NK-92 treated with Interleukin-12 subunit alpha and Interleukin-12 subunit beta, amount 100 ng/mL, for 24 hours (cell line): ENCODE measurements at places on chromosomes 12 and 14.

- DNase-seq, result no peak
These were observed 192.0 kb downstream of the TTC7B start for GRCh38 chr14:90624227-90624626.

- no peak for DNase-seq
These were observed 97.8 kb downstream of the PCNX1 start for GRCh38 chr14:71005076-71005475.

GRCh38 chr12:114272605-114273004 lies 133.3 kb downstream of the TBX5 start:
- no peak for DNase-seq

DNA sequence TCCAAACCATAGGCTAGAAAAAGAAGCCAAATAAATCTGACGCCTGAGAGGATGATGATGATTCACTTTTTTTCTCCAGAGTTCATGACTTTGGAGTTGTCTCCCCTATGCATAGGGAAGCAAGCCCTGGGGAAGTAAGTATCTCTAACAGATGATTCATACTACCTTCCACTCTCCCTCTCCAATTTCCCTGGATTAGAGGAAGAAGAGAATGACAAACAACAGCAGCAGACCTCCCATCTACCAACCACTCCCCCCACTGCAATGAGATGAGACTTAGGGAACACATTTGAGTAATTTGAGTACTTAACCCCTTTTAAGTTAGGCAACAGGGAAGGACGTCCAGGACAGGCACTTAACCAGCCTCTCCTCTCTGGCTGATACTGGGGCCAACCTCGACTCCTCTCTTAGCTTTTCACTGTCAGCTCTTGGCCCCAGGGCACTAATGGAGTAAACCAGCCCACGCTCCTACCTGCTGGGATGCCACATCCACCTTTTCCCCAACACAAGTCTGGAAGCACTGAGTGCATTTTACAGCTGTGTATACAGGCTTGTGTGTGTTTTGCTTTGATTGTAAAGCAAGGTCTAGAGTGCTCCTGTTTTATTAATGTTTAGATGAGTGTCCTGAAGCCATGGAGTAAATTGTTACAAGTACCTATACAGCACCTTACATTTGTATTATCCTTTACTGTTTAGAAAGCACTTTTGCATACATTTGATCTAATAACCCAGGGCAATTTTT lies 180.7 kb downstream of the PHLDA1 start:
- DNase-seq, result no peak

- DNase-seq, result no peak
These were observed 67.6 kb upstream of the CDKN3 start for GRCh38 chr14:54329082-54329695.

DNA sequence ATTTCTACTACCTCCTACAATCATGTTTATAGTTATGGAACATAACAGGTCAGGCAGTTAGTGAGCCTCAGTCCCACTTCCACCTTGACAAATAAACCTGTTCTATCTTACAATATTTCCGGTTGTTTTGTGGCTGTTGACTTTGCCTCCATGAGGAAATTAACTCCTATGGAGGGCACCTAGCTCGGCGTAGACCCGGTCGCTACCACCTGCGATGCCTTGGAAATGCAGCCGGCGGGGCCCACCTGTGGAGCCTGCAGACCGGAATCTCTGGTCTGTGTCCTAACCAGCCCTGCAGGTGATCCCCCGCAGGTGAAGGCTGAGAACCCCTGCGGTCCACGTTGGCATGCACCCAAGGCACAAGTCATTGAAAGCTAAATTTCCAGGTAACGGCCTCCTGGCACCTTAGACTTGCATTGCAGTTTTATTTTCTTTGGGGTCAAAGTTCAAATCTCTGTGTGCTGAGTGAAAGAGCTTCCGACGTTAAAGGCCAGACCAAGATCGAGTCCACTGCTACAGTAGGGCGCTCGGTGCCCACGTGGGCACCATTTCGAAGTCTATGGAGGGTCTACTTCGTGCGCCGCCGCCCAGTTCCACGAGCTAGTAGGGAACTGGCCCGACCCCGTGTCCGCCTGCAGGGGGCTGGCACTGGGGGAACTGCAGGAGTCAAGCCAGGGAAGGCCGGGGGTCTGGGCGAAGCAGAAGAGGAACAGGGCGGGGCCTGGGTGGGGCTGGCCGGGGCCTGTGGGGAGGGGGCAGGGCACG lies 782 bp upstream of the PIWIL1 start:
- no peak for DNase-seq

- DNase-seq, result no peak
These were observed 129.3 kb upstream of the RAP1B start for GRCh38 chr12:68481181-68481941.

- no peak for DNase-seq
These were observed 130.5 kb downstream of the SLC41A2 start for GRCh38 chr12:104827587-104827986.

DNA sequence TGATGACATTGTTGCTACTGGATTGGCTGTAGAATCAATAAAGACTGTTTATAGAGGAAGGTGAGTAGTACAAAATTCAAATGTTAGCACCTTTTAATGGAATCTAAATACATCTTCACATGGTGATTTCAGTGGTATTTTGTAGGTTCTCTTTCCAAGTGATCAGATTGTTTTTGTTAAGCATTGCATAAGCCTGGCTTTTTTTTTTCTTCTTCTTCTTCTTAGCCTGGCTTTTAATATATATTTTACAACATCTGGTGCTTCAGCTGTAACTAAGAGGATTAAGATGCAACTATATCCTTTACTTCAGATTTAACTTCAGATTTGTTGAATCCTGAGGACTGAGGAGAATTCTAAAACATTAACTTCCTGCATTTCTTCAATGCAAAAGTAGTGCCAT lies 57.3 kb upstream of the ATF1 start:
- DNase-seq, result no peak

- DNase-seq, result no peak
These were observed 52.8 kb upstream of the SRSF5 start for GRCh38 chr14:69713993-69714679.

GRCh38 chr14:71776471-71777360 lies 155.5 kb upstream of the RGS6 start:
- no peak for DNase-seq

DNA sequence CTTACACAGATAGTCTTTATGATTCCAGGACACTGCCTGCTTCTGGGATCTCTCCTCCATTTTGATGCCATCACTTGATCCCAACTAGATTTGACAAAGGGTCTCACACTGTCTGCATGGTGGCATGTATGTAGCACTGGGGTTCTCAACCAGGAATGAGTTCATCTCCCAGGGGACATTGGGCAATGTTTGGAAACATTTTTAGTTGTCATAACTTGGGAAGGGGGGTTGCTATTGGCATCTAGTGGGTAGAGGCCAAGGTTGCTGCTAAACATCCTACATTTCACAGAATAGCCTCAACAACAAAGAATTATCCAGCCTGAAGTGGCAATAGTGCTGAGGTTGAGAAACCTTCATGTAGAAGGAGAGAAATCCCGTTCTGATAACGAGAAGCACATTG lies 376.2 kb downstream of the DPF3 start:
- no peak for DNase-seq

DNA sequence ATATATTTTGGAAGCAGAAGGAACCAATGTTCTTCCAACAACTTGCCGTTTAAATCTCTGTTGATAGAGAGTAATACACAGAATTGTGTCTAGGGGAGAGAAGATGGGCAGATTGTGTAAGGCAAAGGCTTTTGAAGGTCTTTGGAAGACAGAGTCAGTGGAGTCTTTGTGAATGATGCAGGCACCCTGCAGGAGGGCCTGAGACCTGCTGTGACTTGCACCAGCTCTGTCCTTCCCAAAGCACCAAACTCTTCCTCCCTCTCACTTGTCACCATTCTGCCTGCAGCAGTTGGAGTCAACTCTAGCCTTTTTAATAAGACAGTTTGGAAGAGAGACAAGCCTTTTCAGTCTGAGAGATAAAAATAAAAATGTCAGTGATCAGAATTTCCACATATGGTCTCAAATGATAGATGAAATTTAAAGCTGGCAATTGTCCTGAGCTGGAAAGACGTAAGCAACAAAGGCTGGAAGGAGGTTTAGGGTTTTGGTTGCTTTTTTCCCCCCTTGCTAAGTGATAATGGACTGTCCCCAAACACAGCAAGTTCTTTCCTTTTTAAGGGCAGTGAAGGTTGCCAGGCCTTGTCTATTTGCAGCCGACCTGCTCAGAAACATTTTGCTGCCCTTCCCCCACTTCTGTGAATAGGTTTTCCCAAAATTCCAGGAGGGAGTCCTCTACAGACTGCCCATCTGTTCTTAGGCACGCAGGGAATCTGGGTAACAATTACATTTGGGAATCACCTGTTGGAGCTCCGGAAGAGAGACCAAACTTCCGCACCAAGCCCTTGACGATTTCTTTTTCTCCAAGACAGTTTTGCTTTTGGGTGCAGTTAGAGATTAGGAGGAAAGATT lies 103.0 kb upstream of the NTF3 start:
- DNase-seq, result no peak

GRCh38 chr12:113245695-113246477 lies 24.6 kb downstream of the TPCN1 start:
- DNase-seq, result no peak

- no peak for DNase-seq
These were observed 10.9 kb downstream of the COPS7A start for GRCh38 chr12:6734506-6735387.

- DNase-seq, result no peak
These were observed 125.5 kb downstream of the GPR135 start for GRCh38 chr14:59339524-59340330.

- DNase-seq, result no peak
These were observed 41.3 kb downstream of the LTBP2 start for GRCh38 chr14:74570696-74571095.

- DNase-seq, result no peak
These were observed 7.5 kb upstream of the SAV1 start for GRCh38 chr14:50675597-50675996.

GRCh38 chr12:124797321-124797720 lies 66.3 kb downstream of the SCARB1 start:
- DNase-seq, result no peak

DNA sequence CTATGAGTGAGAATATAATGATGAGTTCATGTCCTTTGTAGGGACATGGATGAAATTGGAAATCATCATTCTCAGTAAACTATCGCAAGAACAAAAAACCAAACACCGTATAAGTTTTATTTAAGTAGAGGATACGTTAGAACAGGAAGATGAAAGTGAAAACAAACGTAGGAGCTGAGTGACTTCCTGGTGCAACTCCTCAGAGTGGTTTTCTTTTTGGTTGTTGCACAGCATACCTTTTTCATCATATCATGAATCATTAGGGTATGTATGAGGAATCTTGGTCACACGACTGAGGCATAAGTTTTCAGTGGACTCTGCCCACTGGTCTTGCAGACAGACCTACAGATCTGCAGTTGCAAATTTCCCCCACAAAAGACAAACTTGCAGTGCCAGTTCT lies 199.0 kb downstream of the LRFN5 start:
- DNase-seq, result no peak

- DNase-seq, result no peak
These were observed 225.4 kb downstream of the GALC start for GRCh38 chr14:87767567-87767901.

- no peak for DNase-seq
These were observed 54.0 kb downstream of the ZNF664 start for GRCh38 chr12:124026755-124027745.
